ENCODE measurements at places on chromosomes 12 and 14. TPM values are rescaled to one million over a fixed set of nuclear protein-coding genes. Genes with fewer than 3 reads are reported as not detected.

- peak; percentile 84 for DNase-seq
- H3K4me1 ChIP-seq = peaks cover 8% of the 10 kb centered on the region
- no peaks in the 10 kb centered on the region for H3K36me3 ChIP-seq
- no peak overlapping the region for H3K27ac ChIP-seq
- H3K27me3 ChIP-seq = peaks cover 19% of the 10 kb centered on the region
- H3K4me3 ChIP-seq = peak overlapping the region; percentile 78
Measured at GRCh38 chr14:105168979-105169507, 467 bp upstream of the JAG2 start.

DNA sequence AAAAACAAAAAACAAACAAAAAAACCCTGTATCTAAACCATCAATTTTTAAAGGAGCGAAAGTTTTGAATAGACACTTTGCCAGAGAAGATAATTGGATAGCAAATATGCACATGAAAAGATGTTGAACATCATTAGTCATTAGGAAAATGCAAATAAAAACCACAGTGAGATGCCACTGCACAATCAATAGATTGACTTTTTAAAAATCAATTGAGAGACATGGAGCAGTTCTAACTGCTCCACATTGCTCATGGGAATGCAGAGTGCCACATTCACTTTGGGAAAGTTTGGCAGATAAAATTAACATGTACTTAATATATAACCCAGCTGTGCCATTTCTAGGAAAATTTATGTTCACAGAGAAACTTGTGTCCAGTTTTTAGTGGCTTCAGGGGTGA lies 12.7 kb downstream of the EIF2S1 start:
- H3K4me1 ChIP-seq = peaks cover 20% of the 10 kb centered on the region
- H3K36me3 ChIP-seq = peaks cover 74% of the 10 kb centered on the region
- no peak for DNase-seq
- H3K27ac ChIP-seq = peak overlapping the region; percentile 22
- H3K4me3 ChIP-seq = no peak overlapping the region
- H3K27me3 ChIP-seq = no peaks in the 10 kb centered on the region

DNA sequence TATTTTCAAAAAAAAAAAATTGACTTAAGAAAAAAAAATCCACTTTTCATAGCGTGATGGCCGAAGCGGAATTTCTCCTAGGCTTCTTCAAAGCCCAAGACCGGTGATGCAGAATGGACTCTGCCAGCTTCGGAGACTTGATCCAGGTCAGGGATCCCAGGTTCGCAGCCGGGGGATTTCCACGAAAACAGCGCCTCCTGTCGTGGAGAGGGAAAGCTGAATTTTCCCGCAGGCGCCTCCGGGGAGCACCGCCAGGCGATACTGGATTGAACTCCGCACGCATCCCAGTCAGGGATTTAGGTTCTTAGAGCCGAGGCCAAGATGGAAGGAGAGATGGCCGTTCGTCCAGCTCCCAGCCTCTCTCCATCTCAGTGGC lies 2.1 kb downstream of the TTC6 start:
- H3K4me3 ChIP-seq = no peak overlapping the region
- peaks cover 9% of the 10 kb centered on the region for H3K4me1 ChIP-seq
- H3K27ac ChIP-seq = no peak overlapping the region
- peaks cover 74% of the 10 kb centered on the region for H3K27me3 ChIP-seq
- H3K36me3 ChIP-seq = no peaks in the 10 kb centered on the region
- DNase-seq = no peak

DNA sequence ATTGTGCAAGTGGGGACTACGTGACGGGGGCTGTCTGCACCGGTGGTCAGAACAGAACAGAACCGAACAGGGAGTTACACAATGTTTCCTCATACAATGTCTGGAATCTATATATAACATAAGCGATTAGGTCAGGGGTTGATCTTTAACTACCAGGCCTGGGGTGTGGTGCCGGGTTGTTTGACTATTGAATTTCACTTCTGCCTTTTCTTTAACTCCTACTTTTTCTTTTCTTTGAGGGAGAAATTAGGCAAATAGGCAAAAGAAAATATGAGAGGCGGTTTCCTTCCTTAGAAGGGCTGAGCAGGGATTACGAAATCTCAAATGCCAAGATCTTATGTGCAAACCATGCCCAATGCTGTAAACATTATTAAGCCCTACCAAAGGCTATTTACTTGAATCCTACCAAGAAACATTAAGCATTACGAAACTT lies 140.3 kb downstream of the SLC38A6 start:
- H3K36me3 ChIP-seq = no peaks in the 10 kb centered on the region
- H3K4me3 ChIP-seq = no peak overlapping the region
- peaks cover 1% of the 10 kb centered on the region for H3K27me3 ChIP-seq
- H3K27ac ChIP-seq = no peak overlapping the region
- peaks cover 13% of the 10 kb centered on the region for H3K4me1 ChIP-seq
- no peak for DNase-seq

DNA sequence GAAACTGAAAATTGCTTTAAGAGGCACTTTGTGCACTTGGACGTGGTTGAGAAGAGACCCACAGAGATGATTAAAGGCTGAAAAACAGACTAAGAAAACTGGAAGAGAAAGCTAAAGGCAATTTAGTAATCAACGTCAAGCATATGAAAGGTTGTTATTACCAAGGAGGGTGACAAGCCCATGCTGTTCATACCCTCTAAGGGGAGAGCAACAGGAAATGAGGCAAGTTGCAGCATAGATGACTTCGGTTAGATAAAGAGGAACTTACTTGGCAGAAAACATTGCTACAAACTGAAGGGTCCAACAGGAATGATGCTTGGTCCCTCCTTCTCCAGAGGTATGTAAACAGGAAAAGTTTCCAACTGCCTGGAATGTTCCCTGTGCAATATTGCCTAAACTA lies 107.8 kb downstream of the DUSP6 start:
- peak; percentile 82 for DNase-seq
- H3K4me3 ChIP-seq = peak overlapping the region; percentile 52
- H3K27ac ChIP-seq = peak overlapping the region; percentile 84

DNA sequence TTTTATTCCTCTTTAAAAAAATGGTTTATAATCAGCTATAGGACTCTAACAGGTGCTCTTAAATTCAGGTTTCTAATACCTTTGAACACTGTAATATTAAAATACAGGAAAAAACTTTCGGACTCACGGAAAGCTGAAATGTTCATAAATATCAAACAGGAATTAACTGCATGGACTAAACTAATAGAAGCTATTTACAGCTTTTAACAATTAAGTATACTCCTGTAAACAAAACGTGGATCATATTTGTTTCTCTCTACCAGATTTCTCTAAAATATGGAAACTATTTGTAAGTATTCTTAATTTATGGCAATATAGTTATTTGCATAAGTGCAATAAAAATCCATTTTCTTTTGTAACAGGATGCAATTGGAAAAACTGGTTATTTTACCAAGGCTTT lies 108.9 kb upstream of the RESF1 start:
- no peaks in the 10 kb centered on the region for H3K27me3 ChIP-seq
- no peak for DNase-seq
- H3K27ac ChIP-seq = no peak overlapping the region

DNA sequence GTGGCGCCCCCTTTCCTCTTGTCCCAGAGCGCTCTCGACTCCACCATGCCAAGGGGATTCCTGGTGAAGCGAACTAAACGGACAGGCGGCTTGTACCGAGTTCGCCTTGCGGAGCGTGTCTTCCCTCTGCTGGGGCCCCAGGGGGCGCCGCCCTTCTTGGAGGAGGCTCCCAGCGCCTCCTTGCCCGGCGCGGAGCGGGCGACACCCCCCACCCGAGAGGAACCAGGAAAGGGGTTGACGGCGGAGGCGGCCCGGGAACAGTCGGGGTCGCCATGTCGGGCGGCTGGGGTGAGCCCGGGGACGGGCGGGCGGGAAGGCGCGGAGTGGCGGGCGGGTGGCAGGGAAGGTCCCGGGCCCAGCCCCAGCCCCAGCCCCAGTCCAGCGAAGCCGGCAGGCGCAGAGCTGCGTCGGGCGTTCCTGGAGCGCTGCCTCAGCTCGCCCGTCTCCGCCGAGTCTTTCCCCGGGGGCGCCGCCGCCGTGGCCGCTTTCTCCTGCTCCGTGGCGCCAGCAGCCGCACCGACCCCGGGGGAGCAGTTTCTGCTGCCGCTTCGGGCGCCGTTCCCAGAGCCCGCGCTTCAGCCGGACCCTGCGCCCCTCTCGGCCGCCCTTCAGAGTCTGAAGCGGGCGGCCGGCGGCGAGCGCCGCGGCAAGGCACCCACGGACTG lies 376 bp downstream of the INSM2 start:
- H3K36me3 ChIP-seq = no peaks in the 10 kb centered on the region
- no peak overlapping the region for H3K27ac ChIP-seq
- H3K4me3 ChIP-seq = peak overlapping the region; percentile 74
- peak; percentile 67 for DNase-seq
- peaks cover 8% of the 10 kb centered on the region for H3K4me1 ChIP-seq

DNA sequence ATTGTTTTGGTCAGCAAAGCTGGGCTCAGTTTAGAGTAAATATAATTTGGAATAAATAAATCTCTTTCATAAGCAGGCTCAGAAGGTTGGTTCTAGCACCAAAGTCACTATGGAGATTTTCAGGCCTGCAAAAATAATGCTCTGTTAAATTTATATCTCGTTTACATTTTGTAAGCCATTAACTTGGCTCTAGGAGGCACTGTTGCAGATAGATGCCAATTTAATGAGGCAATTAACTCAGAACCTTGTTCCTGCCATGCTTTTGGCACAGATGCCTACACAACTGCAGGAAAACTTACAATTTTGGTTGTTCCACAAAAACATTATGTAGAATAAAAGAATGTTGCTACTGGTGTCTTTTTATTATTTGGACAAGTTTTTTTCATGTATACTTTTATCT lies 428.1 kb downstream of the FLRT2 start:
- H3K4me1 ChIP-seq = no peaks in the 10 kb centered on the region
- no peaks in the 10 kb centered on the region for H3K36me3 ChIP-seq
- no peaks in the 10 kb centered on the region for H3K27me3 ChIP-seq
- no peak overlapping the region for H3K27ac ChIP-seq
- H3K4me3 ChIP-seq = no peak overlapping the region

GRCh38 chr12:92612611-92613010 lies 90.2 kb upstream of the PLEKHG7 start:
- peaks cover 16% of the 10 kb centered on the region for H3K4me1 ChIP-seq
- no peak for DNase-seq
- H3K27me3 ChIP-seq = no peaks in the 10 kb centered on the region
- H3K4me3 ChIP-seq = no peak overlapping the region

GRCh38 chr14:49310298-49310697 lies 275.9 kb downstream of the RPS29 start:
- H3K27ac ChIP-seq = no peak overlapping the region
- no peak overlapping the region for H3K4me3 ChIP-seq
- no peaks in the 10 kb centered on the region for H3K36me3 ChIP-seq
- no peak for DNase-seq

DNA sequence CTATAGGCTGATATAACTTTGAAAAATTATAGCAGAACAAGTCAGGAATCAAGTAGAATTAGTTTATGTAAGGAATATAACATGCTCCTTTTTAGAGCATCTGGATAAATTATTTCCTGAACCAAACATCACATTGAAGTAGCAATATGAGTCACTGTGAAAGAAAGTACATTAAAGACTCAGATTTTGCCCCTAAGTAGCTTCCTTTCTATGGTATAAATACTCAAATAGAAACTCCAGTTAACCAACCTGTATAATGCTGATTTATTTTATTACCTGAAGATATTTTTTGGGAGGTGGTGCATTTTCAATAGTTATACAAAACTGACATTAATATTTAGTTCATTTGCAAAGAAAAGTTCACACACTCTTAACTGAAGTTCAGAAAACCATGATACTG lies 312.1 kb downstream of the ITPR2 start:
- peaks cover 2% of the 10 kb centered on the region for H3K27me3 ChIP-seq
- DNase-seq = no peak
- peaks cover 6% of the 10 kb centered on the region for H3K4me1 ChIP-seq

- no peaks in the 10 kb centered on the region for H3K36me3 ChIP-seq
- no peaks in the 10 kb centered on the region for H3K4me1 ChIP-seq
- no peaks in the 10 kb centered on the region for H3K27me3 ChIP-seq
- no peak for DNase-seq
Measured at GRCh38 chr12:124819080-124819479, 44.6 kb downstream of the SCARB1 start.

- no peak overlapping the region for H3K4me3 ChIP-seq
- H3K27me3 ChIP-seq = peaks cover 1% of the 10 kb centered on the region
- H3K36me3 ChIP-seq = no peaks in the 10 kb centered on the region
- no peak for DNase-seq
- H3K4me1 ChIP-seq = no peaks in the 10 kb centered on the region
Measured at GRCh38 chr12:127260531-127260930, 1006.4 kb upstream of the TMEM132C start.

GOLGA5 gene
- total RNA-seq = 20.1 TPM

ZNF891 gene
- 2.4 TPM for total RNA-seq

STAC3 gene
- total RNA-seq = 5.5 TPM

CNTN1 gene
- not detected for total RNA-seq

TRIM9 gene
- total RNA-seq = 0.52 TPM

ASIC1 gene
- 19.7 TPM for total RNA-seq

CCDC198 gene
- total RNA-seq = not detected

TESPA1 gene
- 168 TPM for total RNA-seq

TMPRSS12 gene
- total RNA-seq = not detected

NPAS3 gene
- not detected for total RNA-seq

LHX5 gene
- total RNA-seq = not detected

GARIN6 gene
- total RNA-seq = not detected

ACSS3 gene
- total RNA-seq = not detected

GUCY2C gene
- not detected for total RNA-seq

ZC2HC1C gene
- total RNA-seq = 1.6 TPM

Data from activated CD4-positive, alpha-beta T cell treated with anti-CD3 and anti-CD28 coated beads, Interleukin-2, amount 10 ng/mL, durations not matched to agents 24 days and 14 days (primary cell).